ENCODE measurements at places on chromosomes 1 and 21.

GRCh38 chr1:43776043-43776761 lies 68.9 kb downstream of the ST3GAL3 start:
- DNase-seq: no peak

DNA sequence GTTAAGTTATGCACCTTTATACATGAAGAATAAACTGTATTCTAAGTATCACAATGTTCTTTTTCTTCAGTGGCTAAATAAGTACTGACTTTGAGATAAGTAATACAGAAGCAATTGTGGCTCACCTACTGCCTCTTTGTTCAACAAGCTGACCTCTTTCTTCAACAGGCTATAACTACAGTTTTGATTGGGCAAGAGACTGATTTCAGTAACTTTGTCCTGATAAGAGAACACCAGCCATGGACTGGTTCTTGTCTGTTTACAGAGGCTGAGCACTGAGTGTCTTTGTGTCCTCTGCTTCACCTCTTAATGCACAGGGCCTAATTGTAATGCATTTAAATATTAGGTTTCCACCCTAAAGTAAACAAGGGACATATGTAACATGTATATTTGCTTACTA lies 34.6 kb upstream of the PDE4B start:
- DNase-seq: no peak

DNA sequence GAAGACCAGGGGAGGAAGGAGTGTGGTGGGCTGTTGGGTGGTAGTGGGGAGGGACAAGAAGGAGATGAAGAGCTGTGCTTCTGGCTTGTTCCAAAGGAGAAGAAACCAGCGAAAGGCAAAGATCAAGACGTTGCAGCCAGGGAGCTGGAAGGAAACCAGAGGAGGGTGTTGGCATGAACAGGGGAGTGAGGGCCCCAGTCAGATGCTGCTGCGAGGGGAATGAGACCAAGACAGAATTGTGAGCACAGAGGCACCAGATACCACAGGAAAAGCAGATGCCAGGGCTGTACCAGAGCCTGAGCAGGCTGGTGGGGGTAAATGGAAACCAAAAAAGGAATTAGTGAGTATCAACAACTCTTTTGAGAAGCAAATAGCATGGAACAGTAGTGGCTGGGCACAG lies 6.0 kb downstream of the LAD1 start:
- no peak for DNase-seq

- DNase-seq: no peak
Measured at GRCh38 chr1:184568148-184568547, 181.3 kb downstream of the C1orf21 start.

DNA sequence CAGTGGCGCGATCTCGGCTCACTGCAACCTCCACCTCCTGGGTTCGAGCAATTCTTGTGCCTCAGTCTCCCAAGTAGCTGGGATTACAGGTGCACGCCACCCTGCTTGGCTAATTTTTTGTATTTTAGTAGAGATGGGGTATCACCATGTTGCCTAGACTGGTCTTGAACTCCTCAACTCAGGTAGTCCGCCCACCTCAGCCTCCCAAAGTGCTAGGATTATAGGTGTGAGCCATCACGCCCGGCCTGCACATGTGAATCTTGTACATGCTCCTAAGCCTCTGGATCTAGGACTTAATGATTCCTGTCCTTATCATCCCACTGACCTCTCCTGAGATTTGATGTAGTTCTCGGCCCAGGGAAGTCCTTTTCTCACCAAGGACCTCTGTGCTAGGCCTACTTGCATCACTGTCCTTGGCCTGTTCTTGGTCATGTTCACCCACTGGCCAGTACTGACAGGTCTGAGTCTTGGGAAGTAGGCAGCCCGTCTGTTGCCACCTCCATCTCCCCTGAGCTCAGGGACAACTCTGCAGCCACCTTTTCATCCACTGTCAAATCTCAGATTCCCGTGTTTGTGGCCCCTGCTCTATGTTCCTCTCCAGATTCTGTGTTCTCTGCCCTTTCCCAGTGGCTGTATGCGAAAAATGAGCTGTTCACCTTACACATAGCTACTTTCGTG lies 9.4 kb downstream of the HYI start:
- no peak for DNase-seq

DNA sequence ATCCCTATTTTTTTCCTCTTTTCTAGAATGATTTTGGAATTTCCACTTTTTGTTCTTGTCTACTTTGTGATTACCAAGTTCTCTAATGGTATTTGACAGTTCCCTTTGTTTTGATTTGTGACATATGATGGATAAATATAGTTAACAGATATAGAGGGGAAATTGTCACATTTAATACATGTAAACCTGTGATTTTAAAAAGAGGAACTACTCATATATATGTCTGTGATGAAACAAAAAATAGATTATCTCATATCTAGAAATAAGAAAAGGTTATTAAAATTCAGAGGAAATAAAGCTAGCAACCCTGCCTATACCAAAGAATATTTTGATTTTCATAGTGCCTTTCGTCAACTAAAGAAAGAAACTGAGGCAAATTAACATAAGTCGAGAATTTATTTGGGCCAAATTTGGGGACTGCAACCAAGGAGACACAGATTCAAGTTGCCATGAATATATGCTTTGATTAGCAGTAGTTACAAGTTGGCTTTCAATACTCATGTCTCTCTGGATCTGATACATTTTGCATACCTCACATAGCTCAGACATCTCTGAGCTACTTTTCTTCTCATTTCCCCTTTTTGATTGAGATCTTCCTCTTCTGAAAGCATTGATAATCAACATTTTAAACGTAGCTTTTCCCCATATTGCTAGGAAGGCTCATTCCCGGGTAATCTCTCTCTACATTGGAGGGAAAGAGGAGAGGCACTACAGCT lies 15.6 kb upstream of the C21orf91 start:
- DNase-seq: no peak

DNA sequence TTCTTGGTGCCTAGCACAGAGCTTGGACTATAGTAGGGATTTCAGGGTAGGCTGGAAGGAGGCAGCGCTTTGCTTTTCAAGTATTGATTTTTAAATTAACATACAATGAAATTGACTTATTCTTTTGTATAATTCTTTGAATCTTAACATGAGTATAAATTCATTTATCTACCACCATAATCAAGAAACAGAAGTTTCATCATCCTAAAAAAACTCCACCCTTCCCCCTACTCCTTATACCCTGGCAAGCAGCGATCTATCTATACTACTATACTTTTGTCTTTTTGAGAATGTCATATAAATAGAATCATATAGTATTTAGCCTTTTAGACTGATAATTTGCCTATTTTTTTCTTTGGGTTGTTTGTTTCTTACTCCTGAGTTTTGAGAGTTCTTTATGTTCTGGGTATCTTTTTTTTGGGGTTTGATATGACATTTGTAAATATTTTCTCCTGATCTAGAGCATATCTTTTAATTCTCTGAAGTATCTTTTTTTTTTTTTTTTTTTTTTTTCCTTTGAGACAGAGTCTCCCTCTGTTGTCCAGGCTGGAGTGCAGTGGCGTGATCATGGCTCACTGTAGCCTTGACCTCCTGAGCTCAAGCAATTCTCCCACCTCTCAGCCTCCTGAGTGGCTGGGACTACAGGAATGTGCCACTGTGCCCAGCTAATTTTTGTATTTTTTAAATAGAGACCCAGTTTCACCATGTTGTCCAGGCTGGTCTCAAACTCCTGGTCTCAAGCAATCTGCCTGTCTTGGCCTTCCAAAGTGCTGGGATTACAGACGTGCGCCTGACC lies 6.4 kb downstream of the RPS6KC1 start:
- DNase-seq: no peak

GRCh38 chr1:162782671-162783070 lies 7.8 kb upstream of the HSD17B7 start:
- no peak for DNase-seq

DNA sequence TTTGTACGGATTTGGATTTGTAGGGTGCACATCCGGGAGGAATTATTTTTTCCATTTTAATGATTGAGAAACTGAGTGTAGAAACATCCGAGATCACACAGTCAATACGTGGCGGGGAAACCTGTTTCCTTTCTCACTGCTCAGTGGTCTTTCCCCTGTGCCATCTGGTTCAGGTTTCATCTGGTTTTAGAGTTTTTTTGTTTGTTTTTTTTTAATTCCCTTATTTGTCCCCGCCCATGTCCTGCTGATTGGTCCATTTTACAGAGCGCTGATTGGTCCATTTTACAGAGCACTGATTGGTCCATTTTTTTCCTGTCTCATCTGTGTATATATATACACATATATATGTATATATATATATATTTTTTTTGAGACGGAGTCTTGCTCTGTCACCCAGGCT lies 6.0 kb downstream of the TRPM2 start:
- DNase-seq: no peak

- DNase-seq: no peak
Measured at GRCh38 chr1:245585252-245585959, 430.6 kb downstream of the KIF26B start.

- no peak for DNase-seq
Measured at GRCh38 chr1:231242516-231243198, 1.6 kb downstream of the GNPAT start.

GRCh38 chr21:36743008-36743407 lies 44.1 kb downstream of the SIM2 start:
- no peak for DNase-seq
